Adrenal gland (tissue), 19 donors: ENCODE measurements at places on chromosomes 1 and 21. TPM values are rescaled to one million over a fixed set of nuclear protein-coding genes. Genes with fewer than 3 reads are reported as not detected.

KIF14 gene
- total RNA-seq, result 0.28 TPM

TMPRSS2 gene
- total RNA-seq, result not detected

CNR2 gene
- not detected for total RNA-seq

THEM5 gene
- total RNA-seq, result not detected

NBPF10 gene
- 1.9 TPM for total RNA-seq

- no peak overlapping the region for H3K4me3 ChIP-seq
- no peak overlapping the region for H3K27ac ChIP-seq
- no peaks in the 10 kb centered on the region for H3K4me1 ChIP-seq
- DNase-seq, result no peak
- H3K27me3 ChIP-seq, result no peaks in the 10 kb centered on the region
These were observed 176.3 kb downstream of the PTPRU start for GRCh38 chr1:29412591-29412990.

GRCh38 chr1:171799166-171799565, 17.7 kb downstream of the METTL13 start:
- H3K27ac ChIP-seq, result no peak overlapping the region
- H3K36me3 ChIP-seq, result no peaks in the 10 kb centered on the region
- H3K4me1 ChIP-seq, result peaks cover 16% of the 10 kb centered on the region

DNA sequence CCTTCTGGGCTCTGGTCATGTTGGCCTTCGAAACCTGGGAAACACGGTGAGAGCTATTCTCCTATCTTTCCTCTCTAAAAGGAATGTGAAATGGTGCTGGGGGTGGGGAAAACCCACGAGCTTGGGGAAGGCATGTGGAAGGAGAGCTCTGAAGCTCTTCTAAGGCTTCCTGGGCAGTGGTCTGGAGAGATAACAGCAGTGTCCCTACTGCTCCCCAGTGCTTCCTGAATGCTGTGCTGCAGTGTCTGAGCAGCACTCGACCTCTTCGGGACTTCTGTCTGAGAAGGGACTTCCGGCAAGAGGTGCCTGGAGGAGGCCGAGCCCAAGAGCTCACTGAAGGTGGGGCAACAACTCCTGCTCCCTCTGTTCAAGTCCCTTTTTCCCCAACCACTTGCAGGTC, 2.8 kb downstream of the USP21 start:
- H3K27ac ChIP-seq, result no peak overlapping the region
- peaks cover 43% of the 10 kb centered on the region for H3K36me3 ChIP-seq
- no peaks in the 10 kb centered on the region for H3K27me3 ChIP-seq
- no peak for DNase-seq
- H3K4me3 ChIP-seq, result no peak overlapping the region

DNA sequence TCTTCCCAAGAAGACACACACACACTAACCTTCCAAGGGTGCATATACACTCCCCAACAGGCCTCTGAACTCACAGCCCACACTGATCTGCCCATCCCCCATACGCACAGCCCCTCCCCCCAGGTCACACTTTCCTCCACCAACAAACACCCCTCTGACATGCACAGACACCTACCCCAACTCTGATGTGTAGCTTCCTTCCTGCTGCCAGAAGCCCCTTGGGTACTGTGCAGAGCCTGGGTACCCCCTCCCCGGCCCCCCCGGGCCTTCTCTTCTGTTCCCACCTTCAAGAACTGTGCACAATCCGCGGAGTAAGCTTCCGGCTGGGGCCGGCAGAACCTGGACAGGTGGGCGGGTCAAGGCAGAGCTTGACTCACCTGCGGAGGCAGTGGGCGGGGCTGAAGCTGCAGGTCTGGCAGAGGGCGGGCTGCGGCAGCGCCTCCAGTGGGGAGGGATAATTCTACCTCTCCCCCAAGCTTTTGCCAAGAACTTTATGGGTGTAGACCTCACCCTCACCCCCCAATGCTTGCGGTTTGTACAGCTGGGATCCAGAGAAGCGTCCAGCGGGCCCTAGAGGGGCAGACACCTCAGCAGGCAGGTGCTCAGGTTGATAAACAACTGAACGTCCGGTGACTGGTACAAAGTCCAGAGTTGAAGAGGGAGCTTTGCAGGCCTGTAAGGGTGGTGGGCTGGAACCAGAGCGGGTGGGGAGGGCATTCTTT, at the start of gene C1orf210:
TSS of gene C1orf210 (minus strand) at position 313 of the 722 bp plus-strand sequence. CDS start 2,311 bp downstream, outside the sequence.
- H3K27ac ChIP-seq, result no peak within 1 kb of the TSS
- H3K36me3 ChIP-seq, result no peaks in the 10 kb centered on the region
- H3K4me1 ChIP-seq, result peaks cover 10% of the 10 kb centered on the region
- H3K27me3 ChIP-seq, result no peaks in the 10 kb centered on the region

DNA sequence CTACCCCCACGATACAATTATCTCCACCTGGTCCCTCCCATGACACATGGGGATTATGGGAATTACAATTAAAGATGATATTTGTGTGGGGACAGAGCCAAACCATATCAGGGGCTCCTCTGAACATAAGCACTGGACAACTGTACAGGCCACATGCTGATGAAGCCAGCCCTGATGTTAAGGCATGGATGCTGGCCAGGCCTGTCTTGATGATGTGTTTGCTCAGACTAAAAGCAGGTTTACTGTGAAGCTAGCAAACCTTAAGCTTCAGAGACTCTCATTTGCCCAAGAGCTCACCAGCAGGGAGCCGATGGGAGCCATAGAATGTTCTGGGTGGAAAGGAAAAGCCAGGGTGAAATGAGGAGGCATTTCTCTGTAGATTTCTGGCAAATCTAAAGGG, 135.3 kb upstream of the KCNK1 start:
- DNase-seq, result no peak
- H3K36me3 ChIP-seq, result no peaks in the 10 kb centered on the region
- H3K4me3 ChIP-seq, result no peak overlapping the region
- no peaks in the 10 kb centered on the region for H3K4me1 ChIP-seq

DNA sequence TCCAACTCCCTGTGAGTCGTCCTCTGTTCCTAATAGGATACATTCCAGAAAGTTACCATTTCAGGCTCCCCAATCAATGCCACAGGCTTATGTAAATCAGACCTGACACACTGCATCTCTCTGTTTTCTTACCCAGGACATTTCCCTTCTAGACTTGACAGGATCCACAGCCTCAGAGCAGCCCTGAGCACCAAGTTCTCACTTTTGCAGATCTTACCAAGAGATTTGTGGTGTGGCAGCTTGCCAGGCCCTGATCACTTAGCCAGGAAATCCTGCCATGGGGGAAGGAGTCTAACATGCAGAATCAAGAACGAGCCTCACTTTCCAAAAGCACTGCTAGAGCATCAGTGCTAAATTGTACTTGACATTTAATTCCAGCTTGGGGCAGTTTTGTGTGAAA, 202.9 kb downstream of the TBX15 start:
- no peaks in the 10 kb centered on the region for H3K36me3 ChIP-seq
- H3K4me3 ChIP-seq, result no peak overlapping the region
- H3K27me3 ChIP-seq, result no peaks in the 10 kb centered on the region
- no peaks in the 10 kb centered on the region for H3K4me1 ChIP-seq
- DNase-seq, result peak; percentile 24

- no peak overlapping the region for H3K27ac ChIP-seq
- no peak overlapping the region for H3K4me3 ChIP-seq
- H3K36me3 ChIP-seq, result no peaks in the 10 kb centered on the region
- no peak for DNase-seq
- H3K27me3 ChIP-seq, result no peaks in the 10 kb centered on the region
These were observed 589.7 kb downstream of the SMYD3 start for GRCh38 chr1:245917403-245917802.

DNA sequence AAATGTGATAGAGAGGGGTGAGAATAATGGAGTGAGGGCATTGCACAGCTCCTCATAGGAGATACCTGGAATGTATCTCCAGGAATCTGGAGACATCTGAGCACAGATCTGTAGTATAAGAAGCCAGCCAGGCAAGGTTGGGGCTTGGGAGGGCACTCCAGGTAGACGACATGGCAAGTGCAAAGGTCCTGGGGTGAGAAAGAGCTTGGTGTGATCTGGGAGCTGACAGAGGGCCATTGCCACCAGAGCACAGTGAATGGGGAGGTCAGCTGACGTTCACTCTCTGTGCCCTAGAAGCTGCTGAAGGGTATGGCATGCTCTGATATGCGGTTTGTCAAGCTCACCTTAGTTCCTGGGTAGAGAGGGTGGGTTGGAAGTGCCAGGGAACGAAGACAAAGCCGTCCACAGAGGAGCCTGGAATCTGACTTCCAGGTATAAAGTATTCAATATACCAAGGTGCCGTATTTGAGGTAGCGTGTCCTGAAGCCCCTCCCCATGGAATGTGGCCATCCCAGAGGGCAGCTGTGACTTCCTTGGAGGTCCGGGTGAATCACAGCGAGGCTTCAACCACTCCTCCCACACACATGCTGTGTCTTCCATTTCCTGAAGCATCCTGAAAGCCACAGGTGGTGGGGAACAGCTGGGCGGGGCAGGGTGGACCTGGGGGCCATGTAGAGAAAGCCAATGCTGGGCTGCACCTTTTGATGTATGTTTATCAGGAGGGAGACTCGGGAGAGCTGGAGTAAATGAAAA, 182.7 kb upstream of the KLHDC7A start:
- no peaks in the 10 kb centered on the region for H3K4me1 ChIP-seq
- H3K27me3 ChIP-seq, result no peaks in the 10 kb centered on the region
- no peak overlapping the region for H3K27ac ChIP-seq
- H3K4me3 ChIP-seq, result no peak overlapping the region
- no peaks in the 10 kb centered on the region for H3K36me3 ChIP-seq

GRCh38 chr1:39128959-39129358, 75.5 kb upstream of the MACF1 start:
- H3K36me3 ChIP-seq, result no peaks in the 10 kb centered on the region
- no peak overlapping the region for H3K4me3 ChIP-seq
- H3K27me3 ChIP-seq, result no peaks in the 10 kb centered on the region

DNA sequence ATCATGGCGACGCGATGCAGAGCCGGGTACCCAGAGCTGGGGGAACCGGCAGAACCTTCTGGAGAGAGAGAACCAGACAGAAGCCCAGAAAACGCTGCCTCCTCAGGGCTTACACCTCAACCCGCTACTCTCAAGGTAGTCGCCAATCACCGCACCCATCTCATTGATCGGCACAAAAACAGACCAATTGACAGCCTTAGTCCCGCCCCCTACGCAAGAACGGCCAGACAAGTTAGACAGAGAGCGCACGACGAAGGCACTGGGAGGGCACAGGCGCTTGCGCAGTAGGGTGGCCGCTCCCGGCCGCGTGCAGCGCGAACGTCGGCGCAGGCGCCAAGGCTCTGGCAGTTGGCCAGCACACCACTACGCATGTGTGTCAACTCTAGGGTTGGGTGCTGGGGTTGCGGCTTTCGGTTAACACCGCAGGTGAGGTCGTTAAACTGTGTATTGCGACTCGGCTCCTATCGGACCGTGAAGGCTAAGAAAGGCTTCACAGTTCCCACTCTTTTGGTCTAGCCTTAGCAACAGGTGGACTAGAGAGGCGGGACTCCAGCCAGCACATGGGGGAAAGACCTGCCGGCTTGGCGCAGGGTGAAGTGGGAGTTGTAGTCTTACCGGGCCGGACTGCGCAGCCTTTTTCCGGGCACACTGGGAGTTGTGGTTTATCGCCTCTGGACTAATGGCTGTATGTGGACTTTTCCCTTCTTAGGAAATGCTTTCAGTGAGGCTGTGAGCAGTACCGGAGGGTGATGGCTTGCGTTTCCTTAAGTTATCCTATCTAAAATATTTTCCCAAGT, at the start of the genes CCT3 and TSACC:
TSS of gene CCT3 (minus strand) at position 113 of the 797 bp plus-strand sequence. CDS start at position 5, 108 bp downstream.
TSS of gene TSACC (plus strand) at position 347 of the 797 bp plus-strand sequence. CDS start 1,232 bp downstream, outside the sequence.
- H3K27me3 ChIP-seq, result no peaks in the 10 kb centered on the region
- DNase-seq, result peak; percentile 99

GRCh38 chr1:150514913-150515327, 632 bp upstream of the FALEC start:
- H3K27me3 ChIP-seq, result no peaks in the 10 kb centered on the region
- peaks cover 13% of the 10 kb centered on the region for H3K4me1 ChIP-seq
- no peaks in the 10 kb centered on the region for H3K36me3 ChIP-seq
- H3K27ac ChIP-seq, result peak overlapping the region; percentile 87

- H3K4me3 ChIP-seq, result no peak overlapping the region
- H3K27me3 ChIP-seq, result no peaks in the 10 kb centered on the region
- H3K27ac ChIP-seq, result no peak overlapping the region
These were observed 15.3 kb downstream of the RAB4A start for GRCh38 chr1:229286099-229286766.

DNA sequence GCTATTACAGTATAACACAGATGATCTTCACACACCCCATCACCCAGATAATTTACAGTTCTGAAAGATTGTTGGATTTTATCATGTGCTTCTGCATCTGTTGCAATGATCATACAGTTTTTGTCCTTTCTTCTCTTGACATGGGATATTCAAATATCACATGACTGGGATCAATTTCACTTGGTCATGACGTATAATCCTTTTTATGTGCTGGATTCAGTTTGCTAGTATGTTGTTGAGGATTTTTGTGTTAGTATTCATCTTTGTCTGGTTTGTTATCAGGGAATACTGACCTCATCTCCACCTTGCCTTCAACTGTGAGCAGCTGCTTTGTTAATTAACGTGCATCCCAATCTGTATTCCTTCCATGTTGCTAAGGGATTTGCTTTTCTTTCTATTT, 44.7 kb upstream of the DISC1 start:
- no peaks in the 10 kb centered on the region for H3K27me3 ChIP-seq
- no peak overlapping the region for H3K27ac ChIP-seq
- H3K36me3 ChIP-seq, result no peaks in the 10 kb centered on the region
- no peak overlapping the region for H3K4me3 ChIP-seq
- H3K4me1 ChIP-seq, result no peaks in the 10 kb centered on the region

DNA sequence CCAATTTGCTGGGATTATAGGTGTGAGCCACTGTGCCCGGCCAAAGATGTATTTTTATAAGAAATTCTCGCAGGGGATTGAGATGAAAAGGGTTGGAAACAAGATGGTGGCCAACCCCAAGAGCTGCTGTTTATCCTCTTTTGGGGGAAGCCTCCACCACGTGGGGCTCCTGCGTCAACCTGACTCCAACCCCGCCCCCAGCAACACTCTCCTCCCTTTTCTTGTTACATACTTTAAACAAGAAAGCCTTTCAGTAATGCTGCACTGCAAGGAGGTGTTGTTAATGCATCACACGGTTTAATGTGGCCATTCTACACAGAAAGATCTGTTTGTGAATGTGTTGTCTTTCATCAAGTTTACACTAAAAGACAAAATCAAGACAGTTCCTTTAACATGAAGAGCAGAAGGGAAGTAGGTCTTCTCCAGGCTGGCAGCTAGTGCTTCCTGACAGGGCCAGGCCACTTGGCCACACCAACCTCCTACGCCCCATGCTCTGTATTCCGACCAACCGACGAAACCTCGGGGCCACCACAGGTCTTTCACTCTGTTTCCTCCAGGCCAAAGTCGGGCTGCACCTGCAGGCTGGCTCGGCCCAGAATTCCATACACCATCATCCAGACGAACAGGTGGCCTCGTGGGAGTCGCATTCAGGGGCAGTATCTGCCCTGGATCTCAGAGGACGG, 25.9 kb downstream of the C2CD2 start:
- H3K27ac ChIP-seq, result peak overlapping the region; percentile 85
- no peaks in the 10 kb centered on the region for H3K36me3 ChIP-seq
- no peak overlapping the region for H3K4me3 ChIP-seq
- peaks cover 66% of the 10 kb centered on the region for H3K4me1 ChIP-seq

- no peaks in the 10 kb centered on the region for H3K4me1 ChIP-seq
- H3K36me3 ChIP-seq, result no peaks in the 10 kb centered on the region
- no peak overlapping the region for H3K27ac ChIP-seq
- no peaks in the 10 kb centered on the region for H3K27me3 ChIP-seq
- H3K4me3 ChIP-seq, result no peak overlapping the region
- DNase-seq, result no peak
These were observed 78.1 kb upstream of the JAK1 start for GRCh38 chr1:65044411-65044810.
